ENCODE measurements at places on chromosomes 4 and X.

DNA sequence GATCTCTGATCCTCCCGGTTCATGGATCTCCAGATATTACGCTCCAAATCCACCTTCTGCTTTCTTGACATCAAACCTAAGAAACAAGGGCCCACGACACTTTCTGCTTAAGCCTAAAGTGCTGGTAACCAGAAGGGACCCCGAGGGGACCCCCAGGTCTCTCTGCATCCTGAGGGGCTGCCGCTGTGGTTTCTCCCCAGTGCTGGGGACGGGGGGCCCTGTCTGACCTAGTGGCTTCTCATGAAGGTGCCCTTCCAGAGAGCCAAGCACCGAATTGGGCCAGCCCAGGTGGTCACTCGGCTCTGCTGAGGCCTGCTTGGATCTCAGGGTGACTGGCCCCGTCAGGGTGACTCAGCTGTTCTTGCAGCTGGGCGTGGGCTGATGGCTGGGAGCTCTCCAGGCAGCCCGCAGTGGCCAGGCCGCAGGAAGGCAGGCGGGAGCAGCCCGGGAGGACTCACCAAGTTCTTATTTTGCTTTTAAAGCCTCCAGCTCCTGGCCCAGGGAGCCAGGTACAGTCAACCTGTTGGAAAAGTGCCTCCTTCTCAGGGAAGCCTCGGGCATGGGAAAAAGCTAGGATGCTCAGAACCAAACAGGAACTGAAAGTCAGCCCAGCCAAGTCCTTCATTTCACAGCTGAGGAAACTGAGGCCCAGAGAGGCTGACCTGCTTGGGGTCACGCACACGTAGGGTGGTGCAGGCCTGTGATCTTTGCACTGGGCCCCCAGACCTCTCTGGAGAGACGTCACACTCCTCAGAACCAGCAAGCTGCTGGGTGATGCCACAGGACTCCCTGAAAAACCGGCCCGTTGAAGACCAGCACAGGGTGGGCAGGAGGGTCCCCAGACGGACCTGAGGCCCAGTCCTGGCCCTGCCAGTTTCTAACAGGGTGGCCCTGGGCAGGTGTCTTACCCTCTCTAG is 16.7 kb downstream of the BLOC1S4 start:
- no peak for DNase-seq

GRCh38 chr4:26955241-26955640 is 94.6 kb downstream of the STIM2 start:
- DNase-seq: no peak

- no peak for DNase-seq
Observed at GRCh38 chrX:88355252-88355651, 391.8 kb upstream of the CPXCR1 start.

GRCh38 chr4:47816748-47817147 is 21.1 kb downstream of the CORIN start:
- DNase-seq: no peak

DNA sequence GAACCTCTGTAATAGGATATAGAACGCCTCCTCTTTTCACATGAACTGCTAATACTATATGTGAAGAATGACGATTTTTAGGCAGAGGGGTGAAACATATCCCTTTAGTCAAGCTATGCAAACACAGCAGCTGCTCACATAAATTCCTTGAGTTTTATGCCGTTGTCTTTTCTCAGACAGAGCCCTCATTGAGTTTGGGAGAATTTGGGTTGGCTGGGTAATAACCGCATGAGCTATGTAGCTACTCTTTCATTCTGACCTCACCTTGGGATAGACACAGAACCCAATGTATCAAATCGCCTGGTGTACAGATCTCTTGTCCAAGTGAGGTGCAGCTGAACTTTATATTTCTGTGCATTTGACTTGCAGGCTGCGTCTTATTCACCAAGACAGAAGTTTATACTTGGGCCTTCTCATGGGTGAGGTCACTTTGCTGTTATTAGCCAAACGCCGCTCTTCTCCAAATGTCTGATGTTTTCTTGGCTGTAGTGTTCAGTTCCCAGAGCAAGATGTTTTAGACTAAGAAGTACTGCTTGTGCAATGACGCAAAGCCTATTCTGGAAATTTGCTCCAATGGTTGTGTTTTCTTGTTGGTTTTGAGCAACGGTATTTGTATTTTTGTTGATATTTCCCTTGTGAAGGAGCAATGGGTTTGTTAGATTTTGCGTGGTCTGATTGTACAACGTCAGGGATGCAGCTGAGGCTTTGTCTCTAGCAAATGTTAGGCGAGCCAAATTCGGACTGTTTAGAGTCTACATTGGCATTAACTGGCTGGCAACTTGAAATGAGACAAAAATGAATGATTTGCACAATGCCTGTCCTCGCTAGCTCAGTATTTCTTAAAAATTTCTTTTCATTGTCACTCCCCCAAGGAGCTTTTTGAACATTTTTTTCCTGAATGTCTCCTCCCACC is 11.2 kb upstream of the SPARCL1 start:
- no peak for DNase-seq

DNA sequence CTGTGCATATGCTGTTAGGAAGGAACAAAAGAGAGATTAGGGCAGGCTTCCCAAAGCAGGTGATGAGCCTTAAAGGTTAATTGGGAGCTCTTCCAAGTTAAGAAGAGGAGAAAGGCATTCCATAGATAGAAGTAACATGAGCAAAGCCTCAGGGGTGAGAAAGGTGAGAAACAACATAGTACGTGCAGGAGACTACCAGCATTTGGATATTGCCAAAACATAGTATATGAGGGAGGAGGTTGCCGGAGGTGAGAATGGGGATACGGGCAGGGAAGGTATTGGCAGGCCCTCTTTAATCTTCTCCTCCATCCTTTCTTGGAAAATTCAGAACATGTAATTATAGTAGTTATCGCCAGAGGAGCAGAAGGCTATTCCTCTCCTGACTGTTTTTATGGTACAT is 96.1 kb upstream of the MBNL3 start:
- no peak for DNase-seq

GRCh38 chr4:39068907-39069306 is 6.9 kb downstream of the KLHL5 start:
- DNase-seq: no peak

DNA sequence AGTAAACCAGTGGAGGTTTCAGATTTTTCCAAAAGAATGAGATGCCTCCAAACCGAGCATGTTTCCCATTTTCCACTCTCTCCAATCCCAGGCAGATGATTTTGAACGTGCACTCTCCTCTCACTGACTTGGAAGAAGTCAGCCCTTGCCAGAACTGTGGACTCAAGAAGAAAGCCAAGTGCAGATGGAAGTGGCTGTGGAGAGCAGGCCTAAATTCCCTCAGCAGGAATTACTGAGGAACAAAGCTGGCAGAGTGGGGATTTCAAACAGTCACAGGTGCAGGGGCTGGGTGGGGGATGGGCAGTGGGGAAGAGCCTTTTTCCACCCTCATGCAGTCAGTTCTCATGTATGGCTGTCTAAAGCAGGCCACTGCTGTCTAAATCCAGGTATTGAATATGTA is 83.5 kb upstream of the PLAC1 start:
- DNase-seq: no peak

DNA sequence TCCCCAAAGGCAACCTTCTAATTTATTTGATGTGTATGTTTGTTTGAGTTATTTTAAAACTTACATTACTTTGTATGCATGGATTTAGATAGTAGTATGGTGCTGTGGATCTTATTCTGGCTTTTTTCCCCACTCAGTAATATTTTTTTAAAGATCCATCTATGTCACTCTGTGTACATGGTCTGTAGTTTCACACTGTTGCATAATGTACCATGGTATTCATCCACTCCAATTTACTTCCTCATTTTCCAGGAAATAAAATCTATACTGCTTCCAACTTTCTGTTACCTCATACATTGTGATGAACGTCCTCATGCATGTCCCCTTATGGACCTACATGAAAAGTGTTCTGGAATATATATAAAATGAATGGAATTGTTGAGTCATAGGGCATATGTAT is 17.6 kb downstream of the ARMCX2 start:
- DNase-seq: no peak

GRCh38 chrX:130834149-130834548 is 68.9 kb downstream of the ENOX2 start:
- DNase-seq: no peak

- DNase-seq: no peak
Observed at GRCh38 chr4:119310826-119311225, 11.1 kb downstream of the FABP2 start.

DNA sequence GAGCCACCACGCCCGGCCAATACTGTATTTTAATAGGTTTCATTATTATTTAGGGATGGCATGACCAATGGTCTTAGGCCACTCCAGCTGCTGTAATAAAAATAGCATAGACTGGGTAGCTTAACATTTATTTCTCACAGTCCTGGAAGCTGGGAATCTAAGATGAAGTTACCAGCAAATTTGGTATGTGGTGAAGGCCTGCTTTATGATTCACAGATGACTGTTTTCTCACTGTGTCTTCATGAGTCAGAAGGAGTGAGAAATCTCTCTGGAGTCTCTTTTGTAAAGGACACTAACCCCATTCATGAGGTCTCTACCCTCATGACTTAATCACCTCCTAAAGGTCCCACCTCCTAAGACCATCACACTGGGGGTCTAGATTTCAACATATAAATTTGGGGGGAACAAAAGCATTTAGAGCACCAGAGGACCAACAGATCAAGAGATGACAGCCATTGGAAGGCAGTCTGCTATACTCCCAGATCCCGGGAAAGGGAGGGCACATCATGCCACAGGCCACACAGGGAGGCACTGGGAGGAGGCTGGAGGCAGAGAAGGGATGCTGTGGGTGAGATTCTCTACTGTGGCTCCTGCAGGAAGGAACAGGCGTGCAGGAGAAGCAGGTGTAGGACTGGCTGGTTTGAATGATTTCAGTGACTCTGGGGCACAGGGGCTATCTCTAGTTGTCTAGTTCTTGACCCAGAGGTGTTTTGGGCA is 335.8 kb upstream of the SFRP2 start:
- no peak for DNase-seq

GRCh38 chr4:139175646-139176301 is 1.2 kb downstream of the ELF2 start:
- no peak for DNase-seq

DNA sequence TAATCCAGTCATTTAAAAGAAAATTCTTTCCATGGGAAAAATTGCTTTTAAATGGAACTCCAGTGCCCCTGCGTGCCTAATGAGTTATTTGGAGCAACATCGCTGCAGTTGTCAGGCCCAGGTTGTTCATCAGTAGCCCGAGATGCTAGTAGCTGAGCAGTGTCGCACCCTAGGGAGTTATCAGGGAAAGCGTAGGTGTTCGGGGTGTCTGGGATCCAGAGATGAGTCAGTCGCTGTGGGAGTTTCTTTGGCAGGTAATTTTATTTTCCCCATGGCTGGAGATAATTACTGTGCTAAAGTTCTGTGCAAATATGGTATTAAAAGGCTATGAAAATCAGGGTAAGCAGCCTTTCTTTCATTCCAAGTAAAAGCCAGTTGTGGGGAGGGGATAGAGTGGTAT is 49.4 kb downstream of the ANXA3 start:
- DNase-seq: no peak

GRCh38 chrX:115491766-115492165 is 69.2 kb upstream of the PLS3 start:
- DNase-seq: no peak

- no peak for DNase-seq
Observed at GRCh38 chrX:121254336-121254735, 206.9 kb downstream of the GLUD2 start.

DNA sequence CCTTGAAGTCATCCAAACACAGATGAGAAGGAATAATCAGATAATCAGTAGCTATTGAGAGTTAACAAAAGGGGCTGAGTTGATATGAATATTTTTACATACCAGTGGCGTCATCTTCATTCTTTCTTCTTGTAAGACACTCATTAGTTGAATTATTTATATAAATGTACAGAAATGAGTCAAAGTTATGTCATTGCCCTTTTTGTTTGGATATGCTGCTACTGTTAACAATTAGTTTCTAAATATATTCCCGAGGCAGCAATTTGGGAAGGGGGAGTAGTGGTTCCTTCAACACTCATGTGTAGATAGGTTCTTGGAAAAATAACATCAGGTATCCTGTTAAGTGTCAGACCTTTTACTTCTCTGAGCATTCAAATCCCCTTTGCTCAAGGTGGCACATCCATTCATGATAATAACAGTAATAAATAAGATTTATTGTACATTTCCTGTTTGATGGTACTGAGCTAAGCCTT is 436.6 kb downstream of the SPRY1 start:
- DNase-seq: no peak

DNA sequence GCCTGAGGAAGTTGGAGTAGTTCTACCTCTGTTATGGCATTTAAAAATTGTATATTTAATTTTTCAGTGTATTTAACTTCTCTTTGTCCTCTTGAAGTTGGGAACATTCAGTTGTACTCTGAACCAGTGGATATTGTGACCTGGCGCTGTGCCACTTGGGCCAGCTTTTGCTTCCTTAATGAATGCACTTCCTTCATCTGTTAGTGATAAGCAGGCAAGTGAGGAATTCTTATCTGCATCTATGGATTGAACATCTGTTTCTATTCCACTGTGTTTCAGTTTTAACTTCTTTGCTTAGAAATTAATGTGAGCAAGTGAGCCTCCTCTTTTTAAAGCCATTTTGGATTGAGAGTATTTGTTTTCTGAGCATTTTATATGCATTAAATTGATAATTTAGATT is 128.3 kb downstream of the UCHL1 start:
- DNase-seq: no peak

DNA sequence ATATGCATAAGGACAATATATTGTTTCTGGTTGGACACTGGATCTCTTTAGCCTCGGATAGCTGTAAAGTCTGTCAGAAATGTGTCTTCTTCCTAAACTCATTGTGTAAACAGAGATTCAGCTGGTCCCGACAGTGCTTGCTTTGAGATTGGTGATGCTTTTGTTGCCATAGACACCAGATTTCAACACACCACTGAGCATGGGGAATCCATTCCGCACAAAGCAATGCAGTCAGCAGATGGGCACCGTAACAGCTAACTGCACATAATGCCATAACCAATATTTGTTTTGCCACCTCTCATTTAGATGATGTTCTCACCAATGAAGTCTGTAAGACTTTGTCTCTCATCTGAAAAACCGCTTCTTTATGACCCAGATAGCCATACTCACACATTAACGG is 33.3 kb upstream of the FAM47C start:
- DNase-seq: no peak
